Activated CD4-positive, alpha-beta T cell treated with anti-CD3 and anti-CD28 coated beads, Interleukin-2, amount 10 ng/mL, durations not matched to agents 24 days and 14 days (primary cell): ENCODE measurements at places on chromosomes 1 and 21. TPM values are rescaled to one million over a fixed set of nuclear protein-coding genes. Genes with fewer than 3 reads are reported as not detected.

DNA sequence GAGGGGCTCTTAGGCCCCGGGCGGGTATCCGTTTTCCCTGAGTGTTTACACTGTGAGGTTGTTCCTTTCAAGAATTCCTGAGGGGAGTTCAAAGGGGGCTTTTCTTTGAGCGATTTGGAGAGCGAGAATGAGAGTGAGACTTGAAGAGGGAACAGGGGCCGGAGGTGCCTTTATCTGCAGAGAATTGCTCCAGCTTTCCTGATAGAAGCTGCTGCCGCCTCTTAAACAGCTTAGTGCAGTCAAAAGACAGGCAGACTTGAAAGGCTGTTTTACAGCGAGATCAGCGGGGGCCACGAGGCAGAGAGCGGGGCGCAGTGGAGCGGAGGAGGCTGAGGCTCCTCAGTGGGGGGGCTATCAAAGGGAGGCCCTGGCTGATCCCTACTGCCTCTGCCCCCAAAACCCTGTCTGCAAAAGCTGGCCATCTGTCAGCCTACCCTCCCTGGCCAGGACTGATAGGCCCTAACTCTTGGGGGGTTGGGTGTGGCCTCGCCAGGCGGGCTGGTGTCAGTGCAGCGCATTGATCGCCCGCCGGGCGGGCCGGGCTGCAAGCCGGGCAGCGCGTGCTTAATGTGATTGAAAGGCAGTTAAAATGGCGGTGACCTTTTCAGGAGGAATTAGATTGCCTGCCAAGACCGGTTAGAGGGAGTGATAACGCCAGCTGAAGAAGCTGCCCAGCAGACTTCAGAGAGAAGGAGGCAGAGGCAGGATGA lies 36.4 kb downstream of the TMEM53 start:
- no peak overlapping the region for H3K4me3 ChIP-seq
- no peak for DNase-seq
- peaks cover 56% of the 10 kb centered on the region for H3K36me3 ChIP-seq
- H3K27me3 ChIP-seq, result no peaks in the 10 kb centered on the region
- peaks cover 21% of the 10 kb centered on the region for H3K4me1 ChIP-seq

- no peak overlapping the region for H3K27ac ChIP-seq
- DNase-seq, result no peak
- no peaks in the 10 kb centered on the region for H3K27me3 ChIP-seq
- no peaks in the 10 kb centered on the region for H3K4me1 ChIP-seq
- H3K4me3 ChIP-seq, result no peak overlapping the region
These were observed 24.4 kb downstream of the TBX15 start for GRCh38 chr1:118963456-118964430.

DNA sequence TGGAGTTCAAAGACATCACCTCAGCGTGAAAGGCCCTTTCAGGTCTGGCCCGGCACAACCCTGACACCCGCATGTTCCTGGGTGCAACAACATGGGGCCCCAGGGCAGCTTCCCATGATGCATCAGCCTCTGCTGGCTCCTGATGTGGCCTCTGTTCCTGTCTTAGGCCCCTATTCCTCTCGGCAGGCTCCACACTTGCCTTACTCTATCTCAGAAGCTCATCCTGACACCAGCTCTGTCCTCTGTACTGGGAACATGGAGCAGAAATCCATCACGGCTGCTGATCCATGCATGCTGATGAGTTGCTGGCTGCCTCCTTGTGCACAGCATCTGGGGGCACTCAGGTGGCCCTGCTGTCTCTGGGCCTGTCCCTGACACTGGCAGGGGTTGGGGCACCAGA lies 74.6 kb downstream of the ADARB1 start:
- peaks cover 5% of the 10 kb centered on the region for H3K36me3 ChIP-seq
- no peak overlapping the region for H3K4me3 ChIP-seq
- no peak for DNase-seq

DNA sequence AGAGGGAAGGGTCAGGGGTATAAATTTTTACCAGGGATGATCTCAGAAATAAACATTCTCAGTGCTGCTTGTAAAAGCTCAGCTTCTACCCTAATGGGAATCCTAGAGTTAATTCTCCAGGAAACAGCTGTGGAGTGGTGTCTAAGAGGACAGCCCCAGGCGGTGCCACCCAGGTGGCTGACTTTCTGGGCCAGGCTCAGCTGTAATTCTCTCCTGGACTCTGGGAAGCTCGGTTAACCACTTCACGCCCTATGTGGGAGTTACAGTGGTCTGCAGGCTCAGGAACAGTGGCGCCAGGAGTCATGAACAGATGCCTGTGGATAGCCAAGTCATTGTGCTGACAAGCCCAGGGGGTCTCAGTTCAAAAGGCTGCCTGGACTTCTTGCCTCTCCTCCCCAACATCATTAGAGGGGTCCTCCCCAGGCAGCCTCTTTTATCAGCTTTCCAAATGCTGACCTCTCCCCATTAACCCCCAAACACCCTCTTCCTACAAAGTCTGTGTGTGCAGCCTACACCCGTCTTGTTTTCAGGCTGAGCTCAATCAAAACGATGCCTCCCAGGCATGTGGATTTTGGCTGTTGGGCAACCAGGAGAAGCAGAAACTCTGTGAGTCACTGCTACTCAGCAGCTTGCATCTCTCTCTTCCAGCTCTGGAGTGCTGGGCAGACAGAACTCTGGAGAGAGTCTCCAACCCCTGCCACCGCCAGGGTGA lies 1.2 kb downstream of the HHIPL2 start:
- no peak for DNase-seq
- H3K4me3 ChIP-seq, result no peak overlapping the region
- no peaks in the 10 kb centered on the region for H3K36me3 ChIP-seq
- H3K4me1 ChIP-seq, result no peaks in the 10 kb centered on the region
- H3K27me3 ChIP-seq, result peaks cover 8% of the 10 kb centered on the region
- H3K27ac ChIP-seq, result no peak overlapping the region

DNA sequence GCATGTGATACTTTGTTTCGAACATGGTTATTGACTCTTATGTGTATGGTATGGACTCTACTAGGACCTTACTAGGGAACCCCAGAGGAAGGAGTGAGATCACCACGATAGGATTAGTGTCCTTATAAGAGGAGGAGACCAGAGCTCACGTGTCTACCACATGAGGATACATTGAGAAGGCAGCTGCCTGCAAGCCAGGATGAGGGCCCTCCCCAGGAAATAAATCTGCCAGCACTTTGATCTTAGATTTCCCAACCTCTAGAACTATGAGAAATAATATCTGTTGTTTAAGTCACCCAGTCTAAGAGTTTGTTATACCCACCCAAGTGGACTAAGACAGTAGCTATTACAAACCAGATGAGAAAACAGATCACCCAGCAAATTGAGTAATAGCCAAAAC lies 559.3 kb upstream of the USP24 start:
- no peak overlapping the region for H3K27ac ChIP-seq
- peak; percentile 4 for DNase-seq
- H3K4me1 ChIP-seq, result no peaks in the 10 kb centered on the region
- no peak overlapping the region for H3K4me3 ChIP-seq

DNA sequence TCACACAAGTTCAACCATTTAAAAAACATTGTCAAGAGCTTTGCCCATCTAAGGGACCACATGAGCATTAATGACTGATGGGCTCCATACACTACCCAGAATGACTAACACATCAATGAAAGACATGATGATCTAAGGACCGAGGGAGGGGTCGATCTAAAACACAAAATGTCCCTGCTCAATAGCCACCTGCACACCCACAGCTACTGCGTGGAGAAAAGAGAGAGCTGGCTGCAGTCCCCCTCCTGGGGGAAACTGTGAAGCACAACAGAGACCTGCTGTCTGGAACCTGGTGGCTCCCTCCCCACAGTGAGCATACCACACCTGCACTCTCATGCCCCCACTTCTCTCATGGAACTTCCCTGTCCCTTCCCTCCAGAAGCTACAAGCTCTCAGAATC lies 130.1 kb upstream of the ERG start:
- peaks cover 2% of the 10 kb centered on the region for H3K27me3 ChIP-seq
- no peak for DNase-seq
- H3K27ac ChIP-seq, result no peak overlapping the region

GRCh38 chr1:177925006-177925405 lies 44.9 kb downstream of the SEC16B start:
- no peaks in the 10 kb centered on the region for H3K27me3 ChIP-seq
- H3K27ac ChIP-seq, result no peak overlapping the region
- no peak overlapping the region for H3K4me3 ChIP-seq
- DNase-seq, result no peak
- H3K36me3 ChIP-seq, result no peaks in the 10 kb centered on the region

DNA sequence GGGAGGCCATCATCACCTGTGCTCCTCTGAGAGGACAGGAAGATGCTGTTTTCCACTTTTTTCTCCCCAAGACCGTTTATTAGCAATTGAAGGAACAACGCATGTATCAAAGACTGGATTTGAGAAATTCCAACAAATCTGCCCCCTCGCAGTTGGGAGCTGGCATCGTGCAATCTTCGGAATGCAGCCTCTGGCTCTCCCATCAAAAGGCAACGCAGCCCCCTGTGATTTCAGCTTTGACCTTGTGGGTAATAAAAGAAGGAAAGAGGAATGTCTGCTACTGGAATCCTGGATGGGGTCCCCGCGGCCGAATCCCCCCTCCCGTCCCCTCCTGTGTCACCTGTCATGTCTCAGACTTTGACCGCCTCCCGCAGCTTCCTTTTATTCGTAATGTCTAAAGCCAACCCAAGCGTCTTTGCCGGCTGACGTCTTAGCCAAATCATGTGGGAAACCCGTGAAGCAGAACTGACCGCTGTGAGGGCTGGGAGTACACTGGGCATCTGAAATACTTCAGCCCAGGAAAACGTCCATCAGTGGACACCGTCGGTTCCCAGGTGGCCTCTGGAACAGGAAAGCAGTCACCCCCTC lies 101.5 kb downstream of the WDR4 start:
- no peak for DNase-seq
- peaks cover 30% of the 10 kb centered on the region for H3K27me3 ChIP-seq
- H3K36me3 ChIP-seq, result peaks cover 6% of the 10 kb centered on the region
- H3K4me1 ChIP-seq, result peaks cover 17% of the 10 kb centered on the region
- no peak overlapping the region for H3K4me3 ChIP-seq
- H3K27ac ChIP-seq, result no peak overlapping the region

GRCh38 chr1:46621930-46622329 lies 5.3 kb upstream of the MOB3C start:
- no peak overlapping the region for H3K27ac ChIP-seq
- H3K4me1 ChIP-seq, result peaks cover 26% of the 10 kb centered on the region
- no peak for DNase-seq
- no peak overlapping the region for H3K4me3 ChIP-seq
- no peaks in the 10 kb centered on the region for H3K36me3 ChIP-seq

- H3K36me3 ChIP-seq, result no peaks in the 10 kb centered on the region
- no peak for DNase-seq
- H3K4me1 ChIP-seq, result no peaks in the 10 kb centered on the region
- peaks cover 19% of the 10 kb centered on the region for H3K27me3 ChIP-seq
- H3K4me3 ChIP-seq, result no peak overlapping the region
- H3K27ac ChIP-seq, result no peak overlapping the region
These were observed 49.4 kb downstream of the SPATA46 start for GRCh38 chr1:162327144-162327787.

- no peak overlapping the region for H3K4me3 ChIP-seq
- H3K27me3 ChIP-seq, result no peaks in the 10 kb centered on the region
- H3K36me3 ChIP-seq, result peaks cover 71% of the 10 kb centered on the region
- peaks cover 3% of the 10 kb centered on the region for H3K4me1 ChIP-seq
- H3K27ac ChIP-seq, result no peak overlapping the region
These were observed 20.8 kb downstream of the SCYL3 start for GRCh38 chr1:169872906-169873305.

GRCh38 chr1:20071416-20071815 lies 1.4 kb downstream of the PLA2G5 start:
- H3K4me3 ChIP-seq, result no peak overlapping the region
- peaks cover 7% of the 10 kb centered on the region for H3K27me3 ChIP-seq
- no peaks in the 10 kb centered on the region for H3K36me3 ChIP-seq
- no peak for DNase-seq
- H3K4me1 ChIP-seq, result no peaks in the 10 kb centered on the region

- H3K27me3 ChIP-seq, result no peaks in the 10 kb centered on the region
- no peak overlapping the region for H3K4me3 ChIP-seq
- DNase-seq, result no peak
- no peak overlapping the region for H3K27ac ChIP-seq
- no peaks in the 10 kb centered on the region for H3K4me1 ChIP-seq
These were observed 23.1 kb upstream of the DNASE2B start for GRCh38 chr1:84374991-84375696.

GRCh38 chr1:99146129-99146848 lies 118.0 kb upstream of the PLPPR4 start:
- no peak overlapping the region for H3K27ac ChIP-seq
- no peak for DNase-seq
- no peaks in the 10 kb centered on the region for H3K4me1 ChIP-seq
- H3K4me3 ChIP-seq, result no peak overlapping the region

DNA sequence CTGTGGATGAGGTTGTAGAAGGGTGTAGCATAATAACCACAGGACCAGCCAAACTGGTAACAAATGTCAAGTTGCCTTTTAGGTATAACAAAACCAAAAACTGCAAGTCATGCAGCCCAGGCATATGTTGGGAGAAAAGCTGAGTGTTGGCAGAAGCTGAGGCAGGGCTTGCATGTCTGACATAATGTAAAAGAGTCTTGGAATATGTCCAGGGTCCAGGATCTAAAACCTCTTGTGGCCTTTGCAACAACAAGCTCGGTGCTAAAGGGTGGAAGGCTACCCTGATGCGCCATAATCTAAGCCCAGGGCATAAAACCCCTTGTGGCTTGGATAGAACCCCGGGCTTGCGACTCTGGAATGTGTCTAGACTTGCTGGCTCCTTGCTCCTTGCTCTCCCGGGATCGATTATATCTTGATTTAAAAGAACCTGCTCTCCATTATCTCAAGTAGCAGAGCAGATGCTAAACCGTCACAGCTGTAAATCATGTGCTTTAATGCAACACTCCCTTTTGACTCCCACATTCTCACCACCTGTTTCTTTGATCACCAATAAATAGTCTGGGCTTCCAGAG lies 26.5 kb upstream of the SLC35A3 start:
- no peaks in the 10 kb centered on the region for H3K36me3 ChIP-seq
- peak; percentile 42 for DNase-seq
- no peaks in the 10 kb centered on the region for H3K4me1 ChIP-seq
- peaks cover 5% of the 10 kb centered on the region for H3K27me3 ChIP-seq
- no peak overlapping the region for H3K4me3 ChIP-seq
- H3K27ac ChIP-seq, result no peak overlapping the region

DNA sequence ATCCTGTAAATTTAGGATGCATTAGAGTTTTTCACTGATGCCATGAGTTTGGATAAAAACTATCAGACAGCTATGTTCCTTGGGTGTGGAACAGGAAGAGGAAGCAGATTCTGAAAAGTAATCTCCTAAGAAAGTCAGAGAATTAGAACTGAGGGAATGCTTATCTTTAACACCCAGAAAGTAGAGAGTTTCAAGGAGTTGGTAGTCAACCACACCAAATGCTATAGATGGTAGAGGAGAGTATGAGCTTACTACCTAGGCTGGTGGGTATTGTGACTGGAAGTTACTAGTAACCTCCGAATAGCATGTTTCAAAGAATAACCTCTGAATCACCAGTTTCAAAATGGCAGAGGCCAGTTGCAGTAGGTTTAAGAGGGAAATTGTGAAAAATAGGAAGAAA lies 288.0 kb downstream of the HMCN1 start:
- H3K4me3 ChIP-seq, result no peak overlapping the region
- no peaks in the 10 kb centered on the region for H3K27me3 ChIP-seq
- H3K27ac ChIP-seq, result no peak overlapping the region
- no peak for DNase-seq
- no peaks in the 10 kb centered on the region for H3K4me1 ChIP-seq
- H3K36me3 ChIP-seq, result no peaks in the 10 kb centered on the region

The DCAF8 gene
- 117 and 121 TPM in 2 replicates for total RNA-seq

The AGRN gene
- 29.6 and 35.8 TPM in 2 replicates for total RNA-seq

The AGBL4 gene
- total RNA-seq, result not detected in 2 replicates

The CD1E gene
- total RNA-seq, result not detected in 2 replicates

The KPRP gene
- total RNA-seq, result not detected in 2 replicates

The TEX38 gene
- total RNA-seq, result not detected in 2 replicates

The ZNF326 gene
- 36.8 and 38.1 TPM in 2 replicates for total RNA-seq

The CFAP141 gene
- not detected in 2 replicates for total RNA-seq

The VSIG8 gene
- total RNA-seq, result not detected in 2 replicates
